ENCODE measurements at places on chromosomes 7 and 10.

GRCh38 chr7:66255534-66256100, 50.5 kb downstream of the TPST1 start:
- peaks cover 2% of the 10 kb centered on the region for H3K36me3 ChIP-seq
- H3K27me3 ChIP-seq: no peaks in the 10 kb centered on the region
- no peak overlapping the region for H3K27ac ChIP-seq

- no peak overlapping the region for H3K27ac ChIP-seq
- no peak overlapping the region for H3K4me3 ChIP-seq
- DNase-seq: no peak
Observed at GRCh38 chr7:103336761-103337160, 7.8 kb downstream of the DNAJC2 start.

DNA sequence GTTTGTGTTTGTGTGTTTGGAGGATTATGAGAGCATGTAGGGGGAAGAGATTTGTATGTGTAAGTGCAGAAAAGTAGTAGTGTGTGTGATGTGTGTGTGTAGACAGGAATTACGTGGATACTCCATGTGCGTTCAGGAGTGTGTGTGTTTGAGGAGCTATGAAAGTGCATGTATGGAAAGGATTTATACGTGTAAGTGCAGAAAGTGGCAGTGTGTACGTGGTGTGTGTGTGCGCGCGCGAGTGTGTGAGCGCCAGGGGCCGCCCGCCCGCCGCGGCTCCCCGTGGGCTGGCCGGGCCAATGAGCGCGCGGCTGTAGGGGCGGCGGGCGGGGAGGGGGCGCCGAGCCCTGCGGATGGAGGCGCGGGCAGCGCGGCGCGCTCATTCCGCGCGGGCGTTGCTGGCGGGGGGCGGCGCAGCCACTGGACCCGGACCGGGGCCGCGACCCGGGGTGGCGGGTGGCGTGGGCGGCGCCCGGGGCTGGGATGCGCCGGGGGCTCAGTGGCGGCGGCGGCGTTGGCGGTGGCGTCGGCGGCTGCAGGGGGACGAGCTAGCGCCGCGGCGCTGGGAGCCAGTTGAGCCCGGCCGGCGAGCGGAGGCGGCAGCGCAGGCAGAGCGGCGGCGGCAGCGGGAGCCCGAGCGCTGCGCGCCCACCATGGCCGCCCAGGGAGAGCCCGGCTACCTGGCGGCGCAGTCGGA, at the start of gene BICC1:
Gene BICC1, plus strand, starts transcription at position 382 of the 697 bp plus-strand sequence. Its CDS starts 272 bp downstream, at position 654.
- DNase-seq: peak; percentile 57
- no peaks in the 10 kb centered on the region for H3K36me3 ChIP-seq
- H3K4me3 ChIP-seq: peak within 1 kb of the TSS; percentile 73
- peaks cover 2% of the 10 kb centered on the region for H3K4me1 ChIP-seq
- H3K27ac ChIP-seq: peak within 1 kb of the TSS; percentile 80

DNA sequence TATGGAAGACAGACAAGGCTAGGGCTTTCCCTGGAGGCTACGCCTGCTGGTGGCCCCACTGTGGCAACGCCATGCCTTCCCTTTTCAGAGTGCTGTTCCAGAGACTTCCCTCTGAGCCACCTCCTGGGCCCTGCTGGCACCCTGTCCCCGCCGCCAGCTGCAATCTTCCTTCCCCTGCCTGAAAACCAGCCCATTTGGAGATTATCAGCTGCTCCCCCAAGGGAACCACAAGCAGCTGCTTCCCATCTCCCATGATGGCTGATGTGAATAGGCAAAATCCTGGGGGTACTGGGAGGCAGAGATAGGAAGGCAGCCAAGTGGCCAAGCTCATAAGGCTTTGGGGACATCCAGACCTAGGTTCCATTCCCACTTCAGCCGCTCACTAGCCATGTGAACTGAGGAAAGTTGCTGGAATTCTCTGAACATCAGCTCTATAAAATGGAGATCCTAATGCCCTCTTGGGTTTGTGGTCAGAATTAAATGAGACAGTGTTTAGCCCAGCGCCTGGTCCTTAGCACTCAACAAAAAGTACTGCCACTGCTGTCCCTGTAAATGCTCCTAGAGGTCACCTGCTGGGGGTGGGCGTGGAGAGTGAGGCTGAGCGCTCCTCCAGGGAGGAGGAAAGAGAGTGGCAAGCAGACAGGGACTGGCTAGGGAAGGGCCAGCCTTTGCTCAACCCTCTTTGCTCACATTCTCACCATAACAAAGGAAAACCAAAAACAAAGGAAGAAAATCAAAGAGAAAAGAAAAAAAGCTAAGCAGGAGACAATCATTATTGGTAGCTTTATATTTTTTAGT, 5.9 kb downstream of the TSPAN33 start:
- no peak for DNase-seq
- no peaks in the 10 kb centered on the region for H3K4me1 ChIP-seq
- no peaks in the 10 kb centered on the region for H3K36me3 ChIP-seq
- no peak overlapping the region for H3K27ac ChIP-seq

DNA sequence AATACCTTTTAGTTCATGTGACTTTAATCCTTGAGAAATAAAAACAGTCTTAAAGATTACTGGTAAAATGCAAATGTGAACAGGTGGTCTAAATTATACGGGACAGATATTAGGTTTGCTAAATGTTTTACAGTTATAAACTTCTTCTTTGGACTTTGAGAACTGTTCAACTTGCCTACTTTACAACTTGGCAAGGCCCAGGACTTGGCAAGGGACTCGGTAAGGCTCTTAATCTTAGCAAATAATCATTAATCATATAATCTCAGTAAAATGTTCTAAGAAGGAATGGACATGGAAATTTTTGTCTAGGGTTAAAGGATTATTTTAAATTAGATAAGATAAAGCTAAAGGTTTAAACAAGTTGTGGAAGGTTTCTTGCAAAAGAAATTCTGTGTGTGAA, 4.8 kb upstream of the UBE2D4 start:
- no peaks in the 10 kb centered on the region for H3K27me3 ChIP-seq
- H3K27ac ChIP-seq: no peak overlapping the region
- no peaks in the 10 kb centered on the region for H3K36me3 ChIP-seq
- no peaks in the 10 kb centered on the region for H3K4me1 ChIP-seq
- H3K4me3 ChIP-seq: no peak overlapping the region
- no peak for DNase-seq

DNA sequence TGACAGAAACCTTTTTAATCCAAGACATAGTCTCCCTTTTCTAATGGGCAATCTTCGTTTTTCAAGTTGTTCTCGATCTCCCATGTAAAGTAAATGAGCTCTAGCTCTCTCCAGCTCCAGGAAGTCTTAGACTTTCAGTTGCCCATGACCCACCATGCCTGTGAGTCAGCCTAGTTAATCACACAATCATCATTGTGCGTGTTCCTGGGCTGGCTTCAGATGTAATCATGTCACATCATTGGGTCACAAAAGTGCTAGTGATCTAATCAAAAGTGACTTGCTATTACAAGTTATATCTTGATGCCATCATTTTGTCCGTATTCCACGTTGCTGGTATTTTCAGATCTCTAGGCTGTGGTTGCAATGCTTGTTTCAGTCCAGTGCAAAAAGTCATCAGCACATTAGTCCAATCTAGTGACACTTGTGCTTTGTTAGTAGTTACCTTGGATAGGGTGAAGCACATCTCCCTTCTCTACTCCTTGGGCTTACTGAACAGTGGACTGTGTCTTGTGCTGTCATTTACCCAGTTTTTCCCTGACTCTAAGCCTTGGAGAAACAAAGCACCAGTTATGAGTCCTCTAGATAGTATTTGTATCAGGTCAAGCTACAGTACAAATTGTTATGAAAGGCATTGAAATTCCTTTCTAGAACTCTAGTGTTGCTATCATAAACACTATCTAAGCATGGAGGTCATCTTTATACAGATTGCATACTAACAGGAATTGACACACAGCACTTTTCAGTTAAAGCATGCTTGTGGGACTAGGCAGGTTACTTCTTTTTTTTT, 316.6 kb downstream of the GFRA1 start:
- no peaks in the 10 kb centered on the region for H3K4me1 ChIP-seq
- no peaks in the 10 kb centered on the region for H3K36me3 ChIP-seq
- no peaks in the 10 kb centered on the region for H3K27me3 ChIP-seq

GRCh38 chr10:117734731-117735405, 192.3 kb downstream of the EMX2 start:
- H3K36me3 ChIP-seq: no peaks in the 10 kb centered on the region
- H3K27me3 ChIP-seq: no peaks in the 10 kb centered on the region
- no peak for DNase-seq
- no peaks in the 10 kb centered on the region for H3K4me1 ChIP-seq

DNA sequence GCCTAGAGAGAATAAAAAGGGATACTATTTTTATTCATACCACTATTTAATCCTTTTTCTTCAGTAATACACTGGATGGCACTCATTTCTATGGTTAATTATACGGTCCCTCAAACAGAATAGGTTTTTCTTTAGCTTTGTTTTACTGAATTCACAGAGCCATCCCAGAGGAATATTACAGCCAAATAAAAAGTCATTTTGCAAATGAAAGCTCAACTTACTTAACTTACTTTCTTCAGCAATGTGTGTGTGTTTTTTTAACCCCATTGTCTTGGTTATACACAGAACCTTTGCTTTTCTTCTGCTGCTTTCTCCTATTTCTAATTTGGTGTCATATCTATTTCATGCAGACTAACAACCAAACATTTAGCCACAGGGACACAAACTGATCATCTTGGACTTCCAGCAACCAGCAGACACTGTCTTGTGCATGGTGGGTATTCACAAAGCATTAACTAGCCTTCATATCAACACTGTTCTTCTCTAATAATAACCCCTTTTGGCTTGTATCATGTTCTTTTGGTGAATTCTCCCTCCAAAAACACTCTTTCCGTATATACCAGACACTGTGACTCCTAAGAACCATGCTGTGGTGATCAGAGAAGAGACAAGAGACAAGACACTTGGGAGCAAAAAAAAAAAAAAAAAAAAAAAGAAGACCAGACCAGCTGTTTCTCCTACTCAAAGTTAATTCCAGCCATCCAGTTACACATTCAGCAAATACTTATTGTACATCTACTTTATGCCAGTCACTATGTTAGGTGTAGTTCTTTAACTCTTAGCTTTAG, 40.4 kb downstream of the PIP4K2A start:
- H3K36me3 ChIP-seq: no peaks in the 10 kb centered on the region
- DNase-seq: no peak
- H3K4me1 ChIP-seq: no peaks in the 10 kb centered on the region
- H3K27ac ChIP-seq: no peak overlapping the region
- no peaks in the 10 kb centered on the region for H3K27me3 ChIP-seq
- H3K4me3 ChIP-seq: no peak overlapping the region

DNA sequence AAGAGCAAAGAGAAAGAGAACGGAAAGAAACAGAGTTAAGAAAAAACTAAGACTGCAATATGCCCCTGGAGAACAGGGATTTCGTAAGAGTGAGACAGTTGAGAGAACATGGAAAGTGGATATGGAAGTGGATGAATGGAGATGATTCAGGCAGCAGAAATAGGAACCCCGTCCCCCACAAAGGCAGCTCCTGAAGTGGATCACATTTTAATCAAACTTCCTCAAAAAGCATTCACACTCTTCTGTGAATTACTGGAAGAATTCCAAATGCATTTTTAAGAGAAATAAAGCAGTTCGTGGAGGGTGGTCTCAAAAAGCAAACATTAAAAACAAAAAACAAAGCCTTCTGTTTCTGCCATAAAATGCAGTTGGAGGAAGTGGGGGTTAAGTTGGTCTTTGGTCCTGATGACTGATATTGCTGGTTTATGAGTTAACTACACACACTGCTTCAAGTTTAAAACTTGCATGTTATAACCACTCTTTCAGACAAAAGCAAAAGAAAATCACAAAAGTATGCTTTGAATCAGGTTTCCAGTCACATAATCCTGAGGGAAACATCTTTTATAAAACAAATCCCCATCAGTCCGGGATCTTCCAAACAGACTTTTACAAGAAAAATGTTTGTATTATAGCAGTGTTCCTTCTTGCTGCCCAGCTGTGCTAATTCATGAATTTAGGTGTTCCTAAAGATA, 214.3 kb downstream of the FANK1 start:
- peak; percentile 61 for DNase-seq
- H3K27me3 ChIP-seq: no peaks in the 10 kb centered on the region
- H3K4me3 ChIP-seq: no peak overlapping the region
- H3K27ac ChIP-seq: no peak overlapping the region
- H3K4me1 ChIP-seq: no peaks in the 10 kb centered on the region

DNA sequence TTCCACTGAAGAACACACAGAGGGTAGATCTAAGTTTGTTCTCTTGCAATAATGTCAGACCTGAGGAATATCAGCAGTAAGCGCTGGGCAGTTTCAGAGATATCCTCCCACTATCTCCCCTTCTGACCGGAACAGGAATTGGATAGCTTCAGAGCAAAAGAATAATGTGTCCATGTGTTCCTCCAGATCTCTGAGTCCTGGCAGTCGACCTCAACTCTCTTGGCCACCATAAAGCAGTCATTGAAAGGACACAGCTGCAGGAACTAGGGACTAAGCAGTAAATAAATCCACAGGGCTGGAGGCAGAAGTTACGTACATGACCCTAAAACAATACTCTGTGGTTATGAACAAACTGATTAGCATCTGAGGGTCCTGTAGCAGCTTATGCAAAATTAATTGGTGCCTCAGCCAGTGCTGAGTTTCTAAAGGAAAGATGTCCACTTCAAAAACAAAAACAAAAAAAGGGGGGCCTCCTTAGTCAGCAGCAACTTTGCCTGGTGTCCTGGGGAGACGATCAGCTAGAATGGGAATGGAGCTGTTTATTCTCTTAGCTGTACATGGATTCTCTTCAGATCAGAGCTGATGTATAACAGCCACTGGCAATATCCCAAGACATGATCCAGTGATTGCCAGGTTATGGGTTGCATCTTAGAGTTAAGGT, 6.4 kb upstream of the PRTFDC1 start:
- H3K27me3 ChIP-seq: no peaks in the 10 kb centered on the region
- H3K4me3 ChIP-seq: peak overlapping the region; percentile 30
- H3K4me1 ChIP-seq: peaks cover 13% of the 10 kb centered on the region
- H3K36me3 ChIP-seq: no peaks in the 10 kb centered on the region
- peak overlapping the region; percentile 90 for H3K27ac ChIP-seq

- H3K27ac ChIP-seq: no peak overlapping the region
- peaks cover 4% of the 10 kb centered on the region for H3K4me1 ChIP-seq
- no peaks in the 10 kb centered on the region for H3K27me3 ChIP-seq
- H3K4me3 ChIP-seq: no peak overlapping the region
- no peak for DNase-seq
- H3K36me3 ChIP-seq: no peaks in the 10 kb centered on the region
Observed at GRCh38 chr10:5600908-5601307, 65.5 kb downstream of the ASB13 start.

DNA sequence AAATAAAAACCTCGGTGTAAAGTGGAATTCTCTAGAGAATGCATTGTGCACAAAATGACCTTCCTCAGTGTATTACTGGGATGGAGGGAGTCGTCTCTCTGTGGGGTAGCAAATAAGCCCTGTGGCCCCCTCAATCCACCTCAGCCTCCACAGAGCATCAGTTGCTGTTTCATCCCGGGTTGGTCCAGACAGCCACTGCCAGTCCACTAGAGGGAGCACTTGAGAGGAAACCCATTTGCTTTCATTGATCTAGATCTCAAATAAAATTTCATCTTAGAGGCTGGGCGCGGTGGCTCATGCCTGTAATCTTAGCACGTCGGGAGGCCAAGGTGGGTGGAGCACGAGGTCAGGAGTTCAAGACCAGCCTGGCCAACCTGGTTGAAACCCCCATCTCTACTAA, 1128.7 kb downstream of the CNTNAP2 start:
- DNase-seq: peak; percentile 45
- H3K36me3 ChIP-seq: no peaks in the 10 kb centered on the region
- H3K27ac ChIP-seq: no peak overlapping the region
- no peaks in the 10 kb centered on the region for H3K4me1 ChIP-seq
